Frontal cortex (tissue), 4 donors: ENCODE measurements at places on chromosomes 1 and 21.

GRCh38 chr1:224497714-224498573, 63.3 kb upstream of the WDR26 start:
- DNase-seq: peak; percentile 38

DNA sequence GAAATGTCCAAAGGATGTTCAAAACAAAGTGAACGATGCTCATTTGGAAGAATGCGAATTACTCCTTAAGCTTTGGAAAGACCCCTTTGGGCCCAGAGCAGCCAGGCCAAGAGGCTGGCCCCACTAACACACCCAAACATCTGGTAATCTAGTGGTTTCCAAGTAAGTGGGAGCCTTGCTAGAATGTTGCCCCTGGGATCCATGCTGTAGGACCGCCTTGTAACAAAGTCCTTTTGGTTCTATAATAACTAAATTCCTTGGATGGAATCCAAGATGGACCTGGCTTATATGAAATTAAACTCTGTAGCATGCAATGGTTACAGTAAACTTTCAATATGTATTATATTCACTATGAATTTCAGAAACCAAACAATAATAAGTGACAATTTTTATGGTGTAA, 25.3 kb downstream of the GPR3 start:
- DNase-seq: no peak

DNA sequence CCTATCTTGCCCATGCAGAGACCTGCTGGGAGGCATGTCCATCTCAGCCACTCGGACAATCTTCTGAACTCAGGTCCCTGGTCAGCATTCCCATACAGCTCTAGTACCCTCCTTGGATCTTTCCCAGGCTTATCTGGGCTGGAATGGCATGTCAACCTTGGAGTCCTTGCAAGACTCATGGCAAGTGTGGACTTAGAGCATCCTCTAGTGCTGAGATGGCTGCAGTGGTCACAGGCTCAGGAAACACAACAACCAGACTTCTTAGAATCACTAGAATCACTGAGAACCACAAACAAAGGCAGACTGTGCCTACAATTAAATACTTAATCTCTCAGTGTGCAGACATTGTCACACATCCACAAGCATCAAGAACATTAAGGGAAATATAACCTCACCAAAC, 73.1 kb upstream of the TSHB start:
- no peak for DNase-seq

DNA sequence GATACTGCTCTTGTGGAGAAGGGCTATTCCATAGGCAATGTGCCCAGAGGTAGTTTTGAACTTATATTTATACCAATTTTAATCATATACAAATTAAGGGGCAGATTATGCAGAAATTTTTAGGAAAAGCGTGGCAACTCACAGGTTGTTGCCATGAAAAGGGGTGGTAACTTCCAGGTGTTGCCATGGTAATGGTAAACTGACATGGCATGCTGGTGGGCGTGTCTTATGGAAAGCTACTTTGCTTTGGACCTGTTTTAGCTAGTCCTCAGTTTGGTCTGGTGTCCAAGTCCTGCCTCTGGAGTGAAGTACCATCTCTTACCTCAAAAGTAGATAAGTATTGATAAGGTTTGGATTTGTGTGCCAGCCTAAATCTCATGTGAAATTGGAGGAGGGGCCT, 7.9 kb upstream of the IL23R start:
- DNase-seq: no peak

GRCh38 chr21:41692185-41692565, 74.7 kb downstream of the RIPK4 start:
- no peak for DNase-seq

GRCh38 chr1:54985556-54985955, 5.1 kb downstream of the TMEM61 start:
- no peak for DNase-seq

- no peak for DNase-seq
Measured at GRCh38 chr1:1462318-1462966, 9.1 kb upstream of the ATAD3B start.

DNA sequence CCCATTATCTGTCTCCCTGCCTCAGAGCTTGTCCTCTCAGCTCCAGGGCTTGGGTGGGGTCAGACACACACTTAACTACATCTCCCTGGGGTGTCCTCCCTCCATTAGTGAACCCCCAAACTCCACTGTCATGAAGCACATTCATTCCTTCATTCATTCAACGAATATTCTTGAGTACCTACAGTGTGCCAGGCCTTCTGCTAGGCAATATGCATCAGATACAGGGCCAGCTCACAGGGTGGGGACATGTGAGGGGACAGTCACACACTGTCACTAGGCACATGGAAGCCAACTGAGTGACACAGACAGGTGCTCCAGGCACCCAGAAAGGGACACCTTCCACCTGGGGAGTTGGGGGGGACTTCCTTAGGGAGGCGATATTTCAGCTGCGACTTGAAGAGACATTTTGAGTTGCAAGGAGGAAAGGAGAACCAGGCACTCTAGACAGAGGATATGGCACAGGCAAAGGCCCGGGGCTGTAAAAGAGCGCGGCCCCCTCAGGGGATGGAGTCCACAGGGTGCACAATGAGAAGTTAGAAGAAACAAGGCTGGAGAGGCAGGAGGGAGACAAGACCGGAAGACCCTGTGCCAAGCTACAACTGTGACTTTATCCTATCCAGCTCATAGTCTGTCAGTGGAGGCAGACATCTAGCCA, 8.7 kb upstream of the S100A8 start:
- no peak for DNase-seq

- no peak for DNase-seq
Measured at GRCh38 chr1:36790191-36790590, 244.1 kb downstream of the GRIK3 start.

DNA sequence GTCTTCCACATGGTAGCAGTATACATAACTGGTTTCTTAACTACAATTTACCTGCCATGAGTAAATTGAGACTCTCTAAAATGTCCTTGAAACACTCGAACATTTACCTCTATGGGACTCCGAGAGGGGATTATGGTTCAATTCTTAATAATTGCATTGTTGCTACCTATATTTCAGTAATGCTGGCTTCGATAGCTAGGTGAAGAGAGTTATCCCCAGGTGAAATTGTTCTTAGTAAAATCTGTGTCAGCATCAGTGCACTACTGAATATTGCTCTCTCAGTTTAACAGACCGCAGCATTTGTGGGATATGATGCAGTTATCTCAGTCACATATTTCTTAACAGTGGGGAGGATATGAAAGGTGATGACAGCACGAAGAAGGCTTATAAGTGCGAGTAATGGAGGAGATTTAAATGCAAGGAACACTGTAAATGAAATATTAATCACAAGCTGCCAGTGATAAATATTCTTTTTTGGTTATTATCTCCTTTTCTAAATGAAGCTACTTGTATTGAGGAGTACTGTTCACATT, 801.9 kb downstream of the BRINP3 start:
- no peak for DNase-seq

DNA sequence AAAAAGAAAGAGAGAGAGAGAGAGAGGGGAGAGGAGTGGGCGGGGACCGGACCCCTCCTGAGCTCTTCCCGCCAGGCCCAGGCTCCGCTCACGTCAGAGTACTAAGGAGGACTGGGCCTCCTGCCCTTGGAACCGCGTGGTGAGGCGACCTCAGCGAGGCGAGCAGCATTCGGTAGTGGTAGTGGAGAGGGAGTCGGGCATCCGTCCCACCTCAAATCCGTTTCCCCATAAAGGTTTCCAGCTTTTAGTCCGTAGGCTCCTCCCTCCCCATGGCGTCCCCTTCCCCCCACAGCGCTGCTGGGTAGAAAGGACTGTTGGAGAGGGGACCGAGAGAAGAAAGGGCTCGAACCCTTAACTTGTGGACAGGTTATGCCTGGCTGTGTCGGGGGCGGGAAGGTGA, 124.4 kb upstream of the BARHL2 start:
- DNase-seq: no peak

GRCh38 chr1:167486090-167486824, 32.1 kb downstream of the CD247 start:
- no peak for DNase-seq

- no peak for DNase-seq
Measured at GRCh38 chr1:106568201-106568974, 488.1 kb upstream of the PRMT6 start.

GRCh38 chr1:108639899-108640560, 20.9 kb downstream of the HENMT1 start:
- DNase-seq: no peak
